Neural crest cell (in vitro differentiated cells): ENCODE measurements at places on chromosomes 2 and 18. TPM values are rescaled to one million over a fixed set of nuclear protein-coding genes. Genes with fewer than 3 reads are reported as not detected.

The FIGN gene
- 57.3 and 58.1 TPM in 2 replicates for total RNA-seq

The POTEC gene
- total RNA-seq, result not detected in 2 replicates

DNA sequence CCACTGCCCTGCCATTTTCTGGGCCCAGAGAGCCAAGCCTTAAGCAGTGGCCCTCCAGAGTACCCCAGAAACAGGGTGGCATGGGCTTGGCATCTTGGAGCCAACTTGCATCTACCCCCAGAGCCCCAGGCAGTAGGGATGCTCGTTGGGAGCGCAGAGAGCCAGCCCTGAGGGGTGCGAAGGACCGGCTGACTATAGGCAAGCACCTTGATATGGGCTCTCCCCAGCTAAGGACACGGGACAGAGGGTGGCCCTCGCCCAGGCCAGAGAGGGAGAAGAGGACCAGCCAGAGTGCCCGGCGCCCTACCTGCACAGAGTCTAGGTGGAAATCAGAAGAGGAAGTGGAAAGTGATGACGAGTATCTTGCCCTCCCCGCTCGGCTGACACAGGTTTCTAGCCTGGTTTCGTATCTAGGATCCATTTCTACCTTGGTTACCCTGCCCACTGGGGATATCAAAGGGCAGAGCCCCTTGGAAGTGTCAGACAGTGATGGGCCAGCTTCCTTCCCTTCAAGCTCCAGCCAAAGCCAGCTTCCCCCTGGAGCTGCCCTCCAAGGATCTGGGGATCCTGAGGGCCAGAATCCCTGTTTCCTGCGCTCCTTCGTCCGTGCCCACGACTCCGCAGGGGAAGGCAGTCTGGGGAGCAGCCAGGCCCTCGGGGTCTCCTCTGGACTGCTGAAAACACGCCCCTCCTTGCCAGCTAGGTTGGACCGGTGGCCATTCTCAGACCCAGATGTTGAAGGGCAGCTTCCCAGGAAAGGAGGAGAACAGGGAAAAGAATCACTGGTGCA, 16.2 kb downstream of the CEP68 start:
- peaks cover 2% of the 10 kb centered on the region for H3K36me3 ChIP-seq
- H3K27ac ChIP-seq, result peak overlapping the region; percentile 62
- H3K27me3 ChIP-seq, result no peaks in the 10 kb centered on the region
- H3K4me3 ChIP-seq, result no peak overlapping the region
- H3K4me1 ChIP-seq, result no peaks in the 10 kb centered on the region

The IL36RN gene
- total RNA-seq, result not detected in 2 replicates

The TCF7L1 gene
- total RNA-seq, result 40.3 and 41.8 TPM in 2 replicates

GRCh38 chr2:238994876-238995275, 147.0 kb downstream of the TWIST2 start:
- DNase-seq, result no peak
- H3K4me1 ChIP-seq, result peaks cover 6% of the 10 kb centered on the region
- H3K27ac ChIP-seq, result no peak overlapping the region
- H3K27me3 ChIP-seq, result no peaks in the 10 kb centered on the region
- no peak overlapping the region for H3K4me3 ChIP-seq
- peaks cover 5% of the 10 kb centered on the region for H3K36me3 ChIP-seq

DNA sequence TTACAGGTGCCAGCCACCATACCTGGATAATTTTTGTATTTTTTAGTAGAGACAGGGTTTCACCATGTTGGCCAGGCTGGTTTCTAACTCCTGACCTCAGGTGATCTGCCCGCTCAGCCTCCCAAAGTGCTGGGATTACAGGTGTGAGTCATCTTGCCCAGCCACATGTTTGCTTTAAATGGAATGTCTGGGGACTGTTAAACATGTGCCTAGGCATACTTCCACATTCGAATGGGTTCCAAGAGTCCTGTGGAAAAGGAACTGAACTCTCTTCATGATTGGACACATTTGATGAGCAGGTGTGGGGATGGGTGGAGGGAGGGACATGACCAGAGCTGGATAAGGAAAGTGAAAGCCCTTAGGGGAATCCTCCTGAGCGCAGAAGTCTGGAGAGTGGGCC, 58.4 kb upstream of the GREB1L start:
- H3K4me1 ChIP-seq, result no peaks in the 10 kb centered on the region
- H3K36me3 ChIP-seq, result no peaks in the 10 kb centered on the region
- no peak overlapping the region for H3K4me3 ChIP-seq
- H3K27me3 ChIP-seq, result no peaks in the 10 kb centered on the region
- H3K27ac ChIP-seq, result no peak overlapping the region
- DNase-seq, result no peak
